NAMALWA (cell line): ENCODE measurements at places on chromosomes 2 and 18.

DNA sequence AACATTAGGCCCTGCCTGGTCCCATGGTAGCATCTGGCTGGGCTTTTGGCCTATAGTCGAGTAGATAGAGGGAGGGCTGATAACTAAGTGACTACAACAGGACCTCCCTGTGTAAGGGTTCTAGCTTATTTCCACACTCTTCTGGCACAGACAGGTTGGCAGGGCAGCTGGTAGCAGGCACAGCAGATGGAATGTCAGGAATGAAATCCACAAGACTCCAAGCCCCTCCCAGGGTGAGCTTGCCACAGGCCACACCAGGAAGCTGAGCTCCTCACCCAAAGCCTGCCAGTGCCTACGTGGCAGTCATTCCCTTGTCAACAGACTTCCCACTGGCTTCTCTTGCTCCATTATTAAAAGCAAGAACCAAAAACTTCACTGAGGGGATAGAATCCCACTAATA lies 20.7 kb upstream of the C1QL2 start:
- no peak for DNase-seq

- peak; percentile 22 for DNase-seq
These were observed 61.0 kb upstream of the SLC25A52 start for GRCh38 chr18:31821545-31822171.

- DNase-seq: no peak
These were observed 27.6 kb upstream of the CDC42EP3 start for GRCh38 chr2:37698931-37699481.

GRCh38 chr18:32378705-32379104 lies 92.0 kb downstream of the GAREM1 start:
- DNase-seq: no peak

DNA sequence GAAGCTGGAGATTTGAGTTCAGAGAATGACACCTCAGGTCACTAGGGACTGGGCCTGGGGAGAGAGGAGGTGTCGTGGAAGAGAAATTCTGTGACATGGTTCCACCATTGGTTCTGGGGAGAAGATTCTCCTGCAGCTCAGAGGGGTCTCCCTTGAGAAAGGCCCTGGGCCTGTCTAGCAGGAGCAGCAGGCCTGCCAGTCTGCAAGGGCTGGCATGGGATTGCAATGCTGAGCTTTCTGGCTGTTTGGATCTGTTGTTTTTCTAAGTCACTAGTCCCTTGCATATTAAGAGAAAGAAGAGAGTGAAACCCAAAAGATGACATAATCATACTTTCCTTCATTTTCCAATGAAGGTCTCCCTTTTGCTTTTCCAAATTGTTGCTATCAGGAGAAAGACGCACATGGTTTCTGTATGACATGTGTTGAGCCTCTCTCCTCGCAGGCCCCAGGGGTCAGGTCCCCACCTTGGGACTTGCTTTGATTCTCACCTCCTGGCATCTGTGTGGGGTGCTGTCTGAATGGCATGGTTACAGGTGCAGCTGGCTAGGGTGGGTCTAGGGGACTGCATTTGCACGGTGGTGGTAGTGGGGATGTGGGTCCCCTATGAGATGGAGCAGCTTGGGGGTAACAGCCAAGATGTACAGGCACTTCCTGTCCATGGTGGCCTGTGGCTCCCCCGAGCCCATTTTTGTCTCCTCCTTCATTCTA lies 117.8 kb downstream of the GLI2 start:
- DNase-seq: no peak

- DNase-seq: no peak
These were observed 17.3 kb downstream of the LYPD6B start for GRCh38 chr2:149055751-149056150.

GRCh38 chr18:73924307-73924706 lies 223.3 kb downstream of the FBXO15 start:
- DNase-seq: no peak

DNA sequence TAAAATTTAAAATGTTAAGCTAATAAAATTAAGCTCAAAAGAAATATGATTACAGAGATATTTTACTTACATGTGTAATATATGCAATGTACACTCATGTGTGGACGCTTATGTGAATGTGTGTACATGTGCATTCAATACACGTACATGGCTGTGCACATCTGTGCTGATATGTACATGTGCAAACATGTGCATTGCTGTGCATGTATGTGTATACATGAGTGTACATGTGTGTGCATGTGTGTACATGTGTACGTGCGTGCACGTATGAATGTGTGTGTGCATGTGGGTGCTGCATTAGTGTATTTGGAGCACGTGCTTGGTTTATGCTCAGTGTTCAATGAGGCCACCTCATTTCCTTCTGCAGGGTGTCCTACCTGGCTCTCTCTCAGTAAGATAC lies 88.2 kb upstream of the TMEM18 start:
- no peak for DNase-seq

- no peak for DNase-seq
These were observed 6.0 kb upstream of the NFE2L2 start for GRCh38 chr2:177270531-177270930.

DNA sequence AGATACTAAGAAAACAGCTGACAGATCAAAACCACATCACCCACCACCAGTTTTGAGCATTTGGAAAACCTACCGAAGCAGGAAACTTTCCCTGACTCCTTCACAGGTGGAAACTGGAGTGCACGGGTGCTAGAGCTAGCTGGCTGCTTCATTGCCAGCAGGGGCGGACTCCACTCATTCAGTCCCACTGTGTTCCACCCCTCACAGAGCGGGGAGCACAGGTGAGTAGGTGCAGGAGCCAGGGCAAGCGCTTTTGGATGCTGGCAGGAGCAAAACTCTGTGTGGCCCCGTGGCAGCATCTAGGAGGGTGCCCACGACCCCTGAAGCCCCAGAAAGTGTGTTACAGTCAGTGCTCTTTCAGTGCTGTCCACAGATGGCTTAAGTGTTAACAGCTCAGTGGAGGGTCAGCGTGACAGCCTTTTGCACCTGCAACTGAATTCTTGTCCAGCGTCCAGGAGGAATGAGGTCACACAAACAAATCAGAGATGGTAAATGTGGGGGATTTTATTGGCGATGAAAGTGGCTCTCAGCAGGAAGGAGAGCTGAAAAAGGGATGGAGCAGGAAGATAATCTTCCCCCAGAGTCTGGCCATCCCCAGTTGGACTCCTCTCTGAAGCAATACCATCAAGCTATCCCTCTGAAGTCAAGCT lies 71.1 kb downstream of the TMEM163 start:
- no peak for DNase-seq

DNA sequence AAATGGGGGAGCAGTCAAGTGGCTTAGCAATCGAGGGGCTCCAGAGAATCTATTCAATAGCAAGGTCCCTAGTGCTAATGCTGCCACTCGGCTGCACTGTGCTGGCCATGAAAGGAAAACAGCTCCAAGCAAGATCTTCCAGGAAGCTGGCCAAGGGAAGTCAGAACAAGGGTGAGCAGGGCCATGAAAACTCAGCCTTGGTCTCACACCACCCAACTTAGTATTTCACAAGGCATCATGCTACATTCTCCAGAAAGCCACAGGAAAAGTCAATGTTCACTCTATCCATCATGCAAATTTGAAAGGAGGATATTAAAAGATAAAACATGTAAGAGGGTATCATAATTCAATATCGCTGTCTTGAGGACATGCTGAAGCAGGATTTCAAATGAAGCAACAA lies 35.7 kb downstream of the NRP2 start:
- DNase-seq: no peak

DNA sequence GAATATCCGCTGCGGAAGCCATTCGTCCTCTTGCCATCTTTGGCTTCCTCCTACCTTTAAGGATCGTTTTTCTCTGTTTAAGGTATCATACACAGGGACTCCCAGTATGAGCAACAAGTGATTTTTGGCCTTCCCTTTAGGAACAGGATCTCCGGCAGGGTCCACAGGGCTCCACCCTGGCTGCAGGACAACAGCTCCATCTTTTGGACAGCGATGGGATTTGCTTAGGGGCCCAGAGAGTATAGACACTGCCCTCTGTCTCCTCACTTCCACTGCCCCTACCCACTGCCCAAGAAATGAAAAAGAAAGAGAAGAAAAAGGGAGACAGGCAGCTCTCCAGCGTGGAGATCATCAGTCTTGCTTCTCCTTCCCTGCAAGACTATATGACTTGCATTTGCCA lies 224.5 kb downstream of the UXS1 start:
- peak; percentile 25 for DNase-seq
